Mucosa of gallbladder (tissue), 1 donor: ENCODE measurements at places on chromosomes 2 and 18. TPM values are rescaled to one million over a fixed set of nuclear protein-coding genes. Genes with fewer than 3 reads are reported as not detected.

- peak; percentile 24 for DNase-seq
Observed at GRCh38 chr2:23486684-23487075, 101.7 kb downstream of the KLHL29 start.

GRCh38 chr2:24360050-24360962 lies at the start of gene ITSN2:
TSS of gene ITSN2 (minus strand) at chr2:24360536. CDS start at chr2:24328082, 32,454 bp downstream.
- DNase-seq: peak; percentile 72

Gene DES
- 3,602 TPM for total RNA-seq

DNA sequence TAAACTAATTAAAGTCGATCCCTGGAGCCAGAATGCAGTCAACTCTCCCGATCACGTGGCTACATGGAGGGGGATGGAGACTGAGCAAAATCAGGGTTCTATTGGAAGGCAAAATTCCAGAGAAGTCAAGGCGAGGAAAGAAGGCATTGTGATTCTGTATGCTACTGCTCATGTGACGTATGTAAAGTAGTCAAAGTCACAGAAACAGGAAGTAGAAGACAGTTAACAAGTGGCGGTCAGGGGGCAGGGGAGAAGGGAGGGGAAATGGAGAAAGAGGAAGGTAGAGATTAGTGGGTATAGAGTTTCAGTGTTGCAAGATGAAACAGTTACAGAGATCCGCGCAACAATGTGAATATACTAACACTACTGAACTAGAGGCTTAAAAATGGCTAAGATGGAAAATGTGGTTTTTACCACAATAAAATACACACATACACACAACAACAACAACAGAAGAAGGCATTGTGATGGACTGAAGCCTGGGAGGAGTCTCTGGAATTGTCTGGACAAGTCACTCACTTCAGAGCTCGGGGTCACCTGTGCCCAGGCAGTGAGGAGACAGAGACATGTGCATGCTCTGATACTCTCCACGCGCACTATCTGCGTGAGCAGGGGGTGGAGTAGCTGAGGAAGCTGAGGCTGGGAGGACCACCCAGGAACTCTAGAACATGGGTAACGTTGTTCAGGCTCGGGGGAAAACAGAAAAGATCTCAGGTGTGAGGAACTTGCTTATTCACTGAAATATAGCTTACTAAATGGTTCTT lies 89.9 kb upstream of the CDCA7 start:
- DNase-seq: peak; percentile 18

DNA sequence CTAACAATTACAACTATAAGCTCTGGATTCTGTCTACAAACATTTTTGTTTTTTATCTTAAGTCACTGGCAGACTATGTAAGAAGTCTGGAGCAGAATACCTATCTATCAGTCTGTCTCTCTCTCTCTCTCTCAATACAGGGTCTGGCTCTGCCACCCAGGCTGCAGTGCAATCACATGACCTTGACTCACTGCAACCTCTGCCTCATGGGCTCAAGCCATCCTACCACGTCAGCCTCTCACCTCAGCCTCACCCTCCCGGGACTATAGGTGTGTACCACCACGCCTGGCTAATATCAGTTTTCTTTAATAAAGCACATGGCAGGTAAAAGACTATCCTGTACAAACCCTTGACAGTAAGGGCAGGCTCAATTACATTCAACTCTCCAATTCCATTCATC lies 96.9 kb downstream of the OSBPL1A start:
- DNase-seq: no peak
